IMR-90 (cell line): ENCODE measurements at places on chromosomes 16 and 17. TPM values are rescaled to one million over a fixed set of nuclear protein-coding genes. Genes with fewer than 3 reads are reported as not detected.

Gene KRT16
- not detected in 2 replicates for total RNA-seq

DNA sequence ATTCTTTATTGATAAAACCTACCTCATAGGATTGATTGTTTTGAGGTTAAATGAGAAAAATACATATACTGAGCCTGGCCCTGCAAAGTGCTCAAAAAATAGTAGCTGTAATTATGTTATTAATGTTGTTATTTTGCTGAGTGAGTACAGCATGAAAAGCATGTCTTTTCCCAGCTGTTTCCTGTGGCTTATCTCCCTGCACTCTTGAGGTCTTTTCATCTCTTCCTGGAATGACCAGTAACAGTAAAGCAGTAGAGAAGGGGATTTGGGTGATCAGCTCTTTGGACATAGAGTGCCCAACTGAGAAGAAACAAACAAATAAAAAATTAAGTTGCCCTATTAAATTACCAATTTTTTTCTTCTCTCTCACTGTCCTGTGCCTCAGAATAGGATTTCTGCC lies 53.7 kb downstream of the NFAT5 start:
- DNase-seq, result no peak

DNA sequence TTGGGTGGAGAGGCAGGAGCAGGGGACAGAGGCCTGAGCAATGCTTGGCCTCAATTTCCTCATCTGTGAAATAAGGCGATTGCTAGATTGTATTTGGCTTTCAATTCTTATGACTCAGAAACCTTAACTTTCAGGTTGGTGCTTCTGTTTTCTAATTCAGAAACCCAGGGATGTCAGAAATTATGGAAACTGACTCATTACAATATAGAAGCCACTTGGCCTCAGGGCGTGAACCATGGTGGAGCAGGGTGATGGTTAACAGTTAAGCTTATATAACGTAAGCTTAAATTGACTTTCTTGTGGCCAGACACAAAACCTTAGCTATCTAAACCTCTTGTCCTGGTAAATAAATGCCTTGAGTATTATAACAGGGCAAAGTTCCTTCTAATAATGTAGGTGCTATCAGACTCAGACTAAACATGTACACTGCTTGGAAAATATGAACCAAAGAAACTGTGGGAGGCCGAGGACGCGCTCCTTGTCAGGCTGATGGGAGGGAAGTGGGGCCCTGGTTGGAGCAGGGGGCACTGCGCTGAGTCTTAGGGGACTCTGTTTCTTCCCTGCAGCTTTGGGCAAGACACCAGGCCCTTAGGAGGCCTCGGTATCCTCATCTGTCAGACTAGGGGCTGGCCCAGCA lies 17.1 kb upstream of the SREBF1 start:
- DNase-seq, result no peak

DNA sequence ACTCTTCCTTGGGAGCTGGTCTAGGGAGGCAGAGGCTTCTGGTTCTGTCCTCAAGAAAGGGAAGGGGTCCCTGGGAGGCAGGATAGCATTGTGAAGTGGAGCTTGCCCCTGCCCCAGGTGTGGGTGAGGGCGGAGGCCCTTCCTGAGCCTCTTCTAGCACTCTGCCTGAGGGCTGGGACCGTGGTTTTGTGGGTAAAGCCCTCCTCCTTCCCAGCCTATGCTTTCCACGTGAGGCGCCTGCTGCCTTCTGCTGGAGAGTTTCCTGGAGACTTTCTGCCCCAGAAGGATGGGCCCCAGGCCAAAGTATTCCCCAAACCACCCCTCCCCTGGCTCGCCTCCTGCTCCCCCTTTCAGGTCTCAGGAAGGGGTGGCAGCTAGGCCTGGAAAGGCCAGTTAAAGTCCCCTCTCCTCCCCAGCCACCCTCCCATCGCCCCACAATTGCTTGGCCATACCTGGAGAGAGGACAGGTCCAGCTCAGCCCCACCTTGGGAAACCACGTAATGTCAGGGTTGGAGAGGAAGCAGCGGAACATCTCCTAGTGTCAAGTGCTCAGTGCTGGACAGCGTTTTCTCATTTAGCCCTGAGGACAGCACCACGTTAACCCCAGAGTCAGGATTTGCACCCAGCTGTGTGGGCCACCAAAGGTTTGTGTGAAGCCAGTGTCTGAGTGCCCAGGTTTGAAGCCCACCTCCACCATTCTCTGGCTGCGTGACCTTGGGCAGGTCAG lies 5.6 kb downstream of the SBK1 start:
- no peak for DNase-seq

- no peak for DNase-seq
These were observed 173.8 kb downstream of the DNAH9 start for GRCh38 chr17:11772031-11772430.

Gene DCXR
- total RNA-seq, result 36.6 and 36.9 TPM in 2 replicates

Gene ARL5C
- not detected in 2 replicates for total RNA-seq

DNA sequence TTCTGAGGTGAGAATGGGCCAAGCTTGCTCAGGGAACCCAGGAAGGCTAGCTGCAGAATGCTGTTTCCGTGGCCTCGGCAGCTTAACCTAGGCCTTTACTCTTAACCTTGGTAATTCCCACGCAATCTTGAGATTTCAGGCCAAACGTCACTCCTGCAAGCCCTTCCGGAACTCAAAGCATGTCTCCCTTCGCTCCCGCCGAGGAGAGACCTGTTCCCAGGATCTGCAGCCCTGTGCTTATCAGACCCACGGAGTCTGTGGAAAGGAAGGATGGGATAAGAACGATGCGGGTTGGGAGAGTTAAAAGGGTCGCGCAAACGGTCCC lies 524 bp upstream of the ZFP3 start:
- no peak for DNase-seq

- no peak for DNase-seq
These were observed 3.7 kb upstream of the USP32 start for GRCh38 chr17:60395508-60396065.

GRCh38 chr17:28367641-28368305 lies 2.3 kb downstream of the VTN start:
- DNase-seq, result no peak

DNA sequence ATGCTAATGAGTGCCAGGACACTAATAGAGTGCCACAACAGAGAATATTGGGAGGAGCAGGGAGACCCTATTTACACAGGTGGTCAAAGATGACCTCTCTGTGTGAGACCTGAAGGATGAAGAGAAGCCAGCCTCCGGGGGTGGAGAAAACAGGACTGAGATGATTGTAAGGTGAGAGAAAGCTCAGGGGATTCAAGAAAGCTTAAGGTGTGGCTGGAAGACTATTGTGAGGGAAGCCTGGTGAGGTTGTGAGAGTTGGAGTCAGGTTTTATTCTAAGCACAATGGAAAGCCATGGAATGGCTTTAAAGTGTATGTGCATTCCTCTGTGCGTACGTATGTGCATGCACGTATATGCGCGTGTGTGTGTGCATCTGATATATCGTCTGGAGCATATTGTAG lies 10.4 kb upstream of the MARCHF10 start:
- DNase-seq, result no peak

Gene RSPRY1
- total RNA-seq, result 59.2 and 62.2 TPM in 2 replicates

Gene KREMEN2
- total RNA-seq, result not detected in 2 replicates
